ENCODE measurements at places on chromosomes 2 and 18. TPM values are rescaled to one million over a fixed set of nuclear protein-coding genes. Genes with fewer than 3 reads are reported as not detected.

Gene FAM98A
- 36.6 TPM for total RNA-seq

Gene RSAD2
- not detected for total RNA-seq

Gene MROH2A
- not detected for total RNA-seq

Gene TMEM178A
- total RNA-seq, result 5.7 TPM

Gene CHRND
- total RNA-seq, result not detected

Gene PCARE
- not detected for total RNA-seq

Gene CPO
- not detected for total RNA-seq

Gene ALPP
- total RNA-seq, result not detected

Gene SFT2D3
- total RNA-seq, result 4.0 TPM

Gene FTCDNL1
- not detected for total RNA-seq

Gene NUP35
- total RNA-seq, result 6.7 TPM

Gene ZNF521
- 1.8 TPM for total RNA-seq

Gene FKBP1B
- 19.3 TPM for total RNA-seq

Gene CYP27A1
- 2.9 TPM for total RNA-seq

Gene DNAH6
- under 0.01 TPM for total RNA-seq

Gene LBX2
- total RNA-seq, result 2.1 TPM

Gene BCL11A
- total RNA-seq, result not detected

Gene LRATD1
- total RNA-seq, result 0.49 TPM

Gene SLC5A6
- 7.6 TPM for total RNA-seq

Gene ELOA2
- not detected for total RNA-seq

Gene PLB1
- total RNA-seq, result under 0.01 TPM

Gene OTOS
- not detected for total RNA-seq

Gene MAL
- total RNA-seq, result not detected

Gene TET3
- total RNA-seq, result 3.4 TPM

Gene TMEM163
- 1.3 TPM for total RNA-seq

Gene SERPINB4
- total RNA-seq, result not detected

Gene MREG
- total RNA-seq, result 1.1 TPM

Gene CIB4
- total RNA-seq, result not detected

Gene SP140
- not detected for total RNA-seq

Gene FBXO41
- total RNA-seq, result 1.8 TPM

Gene WDR54
- 40.4 TPM for total RNA-seq

Gene AQP12B
- total RNA-seq, result not detected

Gene RUFY4
- not detected for total RNA-seq

Gene VWA3B
- not detected for total RNA-seq

Gene HOXD3
- total RNA-seq, result not detected

Gene CDH7
- not detected for total RNA-seq

Gene GTF2A1L
- 1.3 TPM for total RNA-seq

Gene CFAP53
- total RNA-seq, result not detected

Gene CERS6
- 21.7 TPM for total RNA-seq

Data from cardiac atrium fibroblast (primary cell).